Sigmoid colon (tissue), 7 donors: ENCODE measurements at places on chromosomes 4 and X.

GRCh38 chr4:101200561-101200960 lies 146.8 kb downstream of the PPP3CA start:
- DNase-seq: no peak

DNA sequence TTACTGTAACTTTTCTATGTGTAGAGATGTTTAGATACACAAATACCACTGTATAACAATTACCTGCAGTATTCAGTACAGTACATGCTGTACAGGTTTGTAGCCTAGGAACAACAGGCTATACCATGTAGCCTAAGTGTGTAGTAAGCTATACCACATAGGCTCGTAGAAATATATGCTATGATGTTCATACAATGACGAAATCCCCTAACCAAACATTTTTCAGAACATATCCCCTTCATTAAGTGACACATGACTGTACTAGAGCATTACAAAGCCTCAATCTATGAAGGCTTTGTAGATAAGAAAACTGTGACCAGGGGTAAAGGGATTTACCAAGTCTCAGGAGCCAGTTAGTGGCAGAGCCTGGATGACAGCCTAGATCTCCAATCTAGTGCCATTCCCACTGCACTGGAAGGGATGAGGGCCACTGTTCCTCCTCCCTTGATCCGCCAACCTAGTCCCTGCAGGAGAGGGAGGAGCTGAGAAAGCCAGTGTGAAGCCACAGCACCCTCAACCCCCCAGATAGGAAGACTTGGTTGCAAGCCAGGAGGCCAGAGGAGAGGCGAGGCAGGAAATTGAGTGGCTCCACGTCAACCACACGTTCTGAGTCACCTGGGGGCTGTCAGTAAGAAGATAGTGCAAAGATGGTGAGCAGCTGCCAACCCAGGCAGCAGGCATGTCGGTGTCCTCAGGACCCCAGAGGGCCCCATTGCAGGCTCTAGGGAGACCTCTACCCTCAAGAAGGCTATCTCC lies 227.7 kb downstream of the BCOR start:
- DNase-seq: no peak

DNA sequence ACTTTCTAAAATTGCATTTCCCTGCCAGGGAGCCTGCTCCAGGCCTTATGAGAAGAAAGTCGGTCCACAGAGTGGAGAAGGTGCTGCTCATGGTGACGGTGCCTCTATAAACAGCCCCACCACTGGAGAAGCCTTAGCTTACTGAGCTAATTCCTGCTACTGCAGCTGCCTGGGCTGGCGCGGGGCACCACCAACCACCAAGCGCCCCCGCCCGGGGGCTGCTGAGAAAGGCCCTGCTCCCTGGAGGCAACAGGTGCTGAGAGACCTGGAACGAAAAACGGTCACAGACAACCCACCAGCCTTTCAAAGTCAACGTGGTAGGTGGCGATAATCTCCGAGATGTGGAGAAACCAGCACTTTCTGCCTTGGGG lies 2.9 kb downstream of the HCFC1 start:
- DNase-seq: peak; percentile 65

GRCh38 chrX:39513836-39514235 lies 583.9 kb downstream of the BCOR start:
- no peak for DNase-seq

DNA sequence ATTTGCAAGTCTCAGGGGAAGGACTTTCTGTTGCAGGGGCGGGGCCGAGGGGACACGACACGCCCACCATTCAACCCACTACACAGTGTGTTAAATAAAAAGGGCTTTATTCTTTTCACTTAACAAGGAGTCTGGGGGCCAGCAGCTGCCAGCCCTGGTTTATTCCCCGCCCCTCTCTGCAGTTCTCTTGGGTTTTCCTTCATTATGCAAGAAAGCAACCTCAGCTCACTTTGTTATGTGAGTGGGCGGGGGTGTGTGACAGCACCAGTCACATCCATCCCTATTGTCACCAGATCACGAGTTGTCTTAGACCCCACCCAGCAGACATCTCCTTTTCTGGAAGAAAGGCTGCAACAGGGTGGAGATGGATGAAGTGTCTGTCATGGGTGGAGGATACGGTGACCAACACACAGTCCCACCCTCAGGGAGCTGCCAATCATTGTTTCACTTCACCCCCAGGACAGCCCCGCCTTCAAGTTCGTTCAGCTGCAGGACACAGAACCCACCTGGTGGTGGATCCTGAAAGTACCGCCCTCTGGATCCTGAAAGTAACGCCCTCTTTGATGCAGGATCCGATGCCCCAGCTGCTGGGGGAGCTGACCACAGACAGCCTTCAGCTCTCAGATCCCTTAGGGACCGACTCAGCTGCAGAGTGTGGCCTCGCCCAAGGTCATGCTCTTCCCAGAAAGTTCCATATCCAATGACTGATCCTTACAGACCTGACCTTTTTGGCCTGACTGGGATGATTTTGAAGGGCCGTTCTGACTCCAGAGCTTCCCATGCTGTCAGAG lies 79.6 kb downstream of the SMIM20 start:
- DNase-seq: no peak

DNA sequence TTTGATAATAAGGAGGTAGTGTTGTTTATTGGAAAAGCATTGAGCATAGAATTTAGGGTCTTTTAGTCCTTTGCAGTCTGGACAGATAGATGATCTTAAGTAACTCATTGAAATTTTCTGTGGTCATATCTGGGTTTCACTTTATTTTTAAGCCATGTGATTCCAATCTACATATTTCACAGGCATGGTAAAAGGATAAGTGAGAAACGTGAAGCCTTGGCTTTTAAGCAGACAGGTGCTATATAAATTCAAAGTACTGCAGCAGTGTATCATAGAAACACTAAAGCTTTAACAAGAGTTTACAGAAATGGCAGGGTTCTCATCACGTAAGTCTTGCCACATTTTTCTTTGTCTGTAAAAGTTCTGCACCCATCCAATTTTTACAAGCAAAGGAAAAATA lies 4.9 kb downstream of the PLS3 start:
- no peak for DNase-seq

DNA sequence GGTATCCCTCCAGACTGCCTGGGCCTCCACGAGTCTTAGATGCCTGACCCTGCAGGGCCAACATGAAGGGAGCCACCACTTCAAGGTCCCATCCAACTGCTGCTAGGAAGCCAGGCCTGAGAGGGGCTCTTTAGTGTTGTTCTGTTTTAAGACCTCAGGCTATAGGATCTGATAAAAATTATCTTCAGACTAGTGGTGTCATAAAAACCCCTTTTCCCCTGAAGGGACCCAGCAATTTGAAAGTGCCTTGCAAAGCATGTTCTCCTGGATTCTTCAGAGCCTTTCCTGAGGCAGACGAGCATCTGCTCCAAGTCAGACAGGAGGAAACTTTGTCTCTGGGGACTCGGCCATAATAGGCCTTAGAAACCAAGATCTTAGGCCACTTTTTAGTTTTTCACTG lies 26.9 kb downstream of the TSPAN5 start:
- no peak for DNase-seq

DNA sequence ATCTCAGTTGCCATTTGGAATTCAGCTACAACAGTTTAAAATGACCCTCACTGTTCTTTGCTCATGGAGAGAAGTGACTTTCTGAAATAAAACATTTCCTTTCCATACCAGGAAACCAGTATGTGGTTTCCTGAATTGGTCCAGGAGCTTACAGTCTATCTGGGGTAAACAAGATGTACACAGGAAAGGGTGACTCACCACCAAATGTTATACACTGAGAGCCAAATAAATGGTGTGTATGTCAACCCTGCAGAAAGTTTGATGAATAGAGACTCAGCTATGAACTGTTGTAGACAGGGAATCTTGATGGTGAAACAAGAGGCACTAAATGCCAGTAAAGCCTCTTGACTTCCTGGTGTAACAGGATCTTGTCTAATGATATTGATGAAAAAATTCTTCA lies 100.4 kb downstream of the HS6ST2 start:
- no peak for DNase-seq

DNA sequence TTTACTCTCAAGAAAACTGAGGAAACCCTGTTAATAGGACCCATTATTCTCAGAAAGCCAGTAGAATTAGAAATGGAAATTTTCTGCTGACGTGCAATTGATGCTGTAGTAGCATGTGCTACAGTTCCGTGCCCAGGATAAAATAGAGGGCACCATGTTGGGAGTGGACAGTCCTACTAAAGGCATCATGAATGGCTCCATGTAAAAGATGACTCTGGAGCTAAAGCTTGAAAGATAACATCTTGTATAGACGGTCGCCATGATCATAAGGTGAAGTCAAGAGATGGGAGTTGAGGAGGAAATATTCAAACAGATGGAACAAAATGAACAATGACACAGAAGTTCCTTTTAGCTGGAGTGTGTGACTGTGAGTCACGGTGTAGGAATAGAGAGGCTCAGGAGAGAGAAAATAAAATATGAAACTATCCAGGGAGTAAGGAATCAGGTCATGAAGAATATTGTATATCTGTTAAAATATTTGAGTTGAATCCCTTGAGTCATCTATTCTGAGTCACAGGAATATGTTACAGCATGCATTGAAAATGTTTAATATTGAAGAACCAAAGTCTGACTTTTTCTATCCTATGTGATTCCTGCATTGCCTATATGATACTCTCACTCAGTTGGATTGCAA lies 31.8 kb downstream of the ANXA10 start:
- no peak for DNase-seq

- no peak for DNase-seq
These were observed 506.9 kb upstream of the PCDH10 start for GRCh38 chr4:132642016-132642817.

- no peak for DNase-seq
These were observed 485.2 kb downstream of the GABRG1 start for GRCh38 chr4:45638641-45639040.

- DNase-seq: no peak
These were observed 328.5 kb downstream of the ADGRL3 start for GRCh38 chr4:61528595-61528994.

DNA sequence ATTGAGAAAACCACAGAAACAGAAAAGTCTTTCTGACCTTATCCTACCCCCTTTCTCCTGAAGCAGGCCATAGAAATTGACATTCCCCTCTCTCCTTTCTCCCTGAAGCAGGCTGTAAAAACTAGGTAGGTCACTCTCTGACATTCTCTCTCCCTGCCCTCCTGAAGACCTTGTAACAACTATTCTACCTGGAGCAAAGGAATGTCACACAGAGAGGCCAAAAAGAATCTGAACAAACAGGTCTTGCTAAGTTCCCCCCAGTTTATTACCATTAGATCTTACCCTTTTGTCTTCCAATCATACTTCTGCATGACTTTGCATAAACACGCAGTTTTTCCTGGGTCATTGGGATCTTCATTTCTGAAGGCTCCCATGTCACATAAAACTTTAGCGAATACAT lies 198.3 kb upstream of the GYPA start:
- DNase-seq: no peak

GRCh38 chr4:78356251-78356786 lies 195.3 kb upstream of the ANXA3 start:
- DNase-seq: no peak

DNA sequence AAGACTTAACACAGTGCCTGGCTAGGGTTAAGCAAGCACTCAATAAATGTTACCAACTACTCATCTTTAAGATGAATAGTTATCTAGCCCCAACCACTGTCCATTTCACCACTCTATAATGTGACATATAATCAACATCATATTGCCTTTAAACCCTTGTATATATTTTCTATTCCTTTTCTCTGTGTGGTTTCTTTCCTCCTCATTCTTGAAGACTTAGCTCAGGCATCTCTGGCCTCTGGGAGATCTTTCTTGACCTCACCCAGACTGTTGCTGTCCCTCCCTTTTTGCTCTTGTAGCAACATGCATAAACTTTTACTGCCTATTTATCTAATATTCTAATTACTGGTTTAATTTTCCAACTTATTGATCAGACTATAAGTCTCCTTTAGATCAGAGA lies 249.9 kb upstream of the MAB21L2 start:
- DNase-seq: no peak

DNA sequence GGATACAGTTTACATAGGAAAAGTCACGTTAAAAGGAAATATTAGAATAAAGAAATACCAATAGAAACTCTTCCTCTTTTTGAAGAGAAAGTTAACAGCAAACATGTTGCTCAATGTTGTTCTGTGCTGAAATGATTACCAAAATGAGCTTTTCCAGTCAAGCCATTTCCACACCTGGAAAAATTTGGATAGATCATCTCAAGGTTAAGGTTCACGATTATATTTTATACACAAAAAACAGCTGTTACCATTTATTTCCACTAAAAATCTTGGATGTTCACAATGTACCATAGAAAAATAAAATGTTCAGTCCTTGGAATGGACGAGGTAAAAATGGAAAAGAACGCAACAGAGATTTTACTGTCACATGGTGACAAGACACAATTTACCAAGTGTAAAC lies 218.7 kb downstream of the SCFD2 start:
- no peak for DNase-seq

- DNase-seq: no peak
These were observed 469.7 kb upstream of the FGF16 start for GRCh38 chrX:76977452-76977851.

DNA sequence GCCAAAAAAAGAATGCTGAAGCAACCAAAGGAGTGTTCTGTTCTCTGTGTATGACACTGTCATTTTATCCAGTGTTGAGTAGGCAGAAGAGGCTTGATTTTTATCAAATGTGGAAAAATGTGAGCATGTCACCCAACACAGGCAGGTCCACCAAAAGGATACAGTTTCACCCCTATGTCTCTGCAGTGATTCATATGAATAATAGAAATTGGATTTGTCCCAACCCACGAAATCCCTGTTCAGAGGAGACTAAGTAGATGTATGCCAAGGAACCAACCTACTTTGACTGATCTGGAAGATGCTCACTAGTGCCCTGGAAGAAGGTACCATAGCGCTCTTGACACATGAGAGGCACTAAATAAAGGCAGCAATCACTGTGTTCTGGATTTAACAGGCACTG lies 72.5 kb downstream of the FGF13 start:
- DNase-seq: no peak
